Activated CD4-positive, CD25-positive, alpha-beta regulatory T cell (primary cell): ENCODE measurements at places on chromosomes 6 and 20.
A peak's percentile ranks its signal among the peaks of the same experiment; 100 is the strongest.

GRCh38 chr6:168949981-168950857, 303.4 kb downstream of the THBS2 start:
- no peak for DNase-seq

DNA sequence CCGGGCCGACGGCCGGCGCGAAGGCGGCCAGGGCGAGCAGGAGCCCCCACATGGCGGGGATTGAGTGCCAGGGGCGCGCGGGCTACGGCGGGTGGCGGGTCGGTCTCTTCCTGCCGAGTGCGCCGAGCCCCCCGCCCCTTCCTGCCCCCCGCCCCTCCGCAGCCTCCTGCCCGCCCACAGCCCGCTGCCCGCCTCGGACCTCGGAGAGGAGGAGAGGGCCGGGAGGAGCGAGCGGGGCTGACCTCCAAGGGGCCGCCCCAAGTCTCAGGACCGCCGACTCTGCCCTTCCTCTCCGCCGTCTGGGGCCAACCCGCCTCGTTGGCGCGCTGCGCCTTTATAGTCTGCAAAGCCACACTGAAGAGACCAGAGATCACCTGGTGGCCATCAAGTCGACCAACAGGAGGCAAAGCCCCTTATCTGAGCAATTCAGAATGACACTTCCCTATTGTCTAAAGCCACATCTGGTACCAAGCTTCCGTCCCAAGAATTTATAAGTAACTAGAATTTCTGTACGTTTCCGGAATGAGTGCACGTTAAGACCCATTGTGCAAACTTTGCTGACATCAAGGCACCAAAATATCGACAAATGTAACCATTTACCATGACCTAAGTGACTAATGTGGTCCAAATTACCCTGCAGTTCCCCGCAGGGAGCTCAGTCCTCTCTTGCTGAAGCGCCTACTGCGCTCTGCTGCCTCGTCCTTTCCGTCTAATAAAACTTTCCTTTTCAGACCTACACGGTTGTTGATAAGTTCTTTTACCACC, at the start of gene CPXM1:
Gene CPXM1, minus strand, starts transcription at position 107 of the 765 bp plus-strand sequence. Its CDS starts 55 bp downstream, at position 52.
- no peak for DNase-seq

DNA sequence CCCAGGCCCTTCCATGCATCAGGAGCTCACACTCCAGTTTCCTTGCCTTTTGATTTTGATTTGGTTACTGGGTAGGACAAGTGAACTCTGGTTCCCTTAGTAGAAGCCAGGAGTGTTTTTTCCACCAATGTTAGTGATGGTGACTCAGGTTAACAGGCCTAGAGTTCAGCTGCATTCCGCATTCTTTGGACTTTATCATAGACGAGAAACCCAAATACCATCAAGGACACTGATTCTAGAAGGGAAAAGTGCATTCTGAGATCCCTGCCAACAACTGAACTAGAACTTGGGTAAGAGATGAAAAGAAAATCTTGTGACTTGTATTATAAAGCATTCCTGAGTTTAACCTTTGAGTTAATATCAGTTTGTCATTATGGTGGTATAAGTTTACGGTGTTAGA, 8.9 kb downstream of the GSS start:
- no peak for DNase-seq

DNA sequence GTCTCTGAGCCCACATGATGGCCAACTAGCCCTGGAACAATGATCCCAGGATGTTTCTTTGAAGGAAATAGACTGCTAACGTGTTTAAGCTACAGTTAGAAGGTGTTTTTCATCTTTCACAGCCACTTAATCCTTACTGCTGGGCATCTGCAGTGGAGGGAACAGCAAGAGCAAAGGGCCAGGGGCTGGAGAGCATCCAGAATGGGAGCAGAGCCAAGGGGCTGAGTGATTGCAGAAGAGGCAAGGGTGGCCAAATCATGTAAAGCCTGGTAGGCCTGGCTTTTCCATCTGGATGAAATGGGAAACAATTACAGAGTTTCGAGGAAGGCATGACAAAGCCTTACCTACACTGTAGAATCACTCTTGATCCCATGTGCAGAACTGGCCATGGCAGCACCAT, 18.7 kb upstream of the LAMP5 start:
- DNase-seq, result no peak

- DNase-seq, result no peak
Measured at GRCh38 chr20:6685626-6686025, 81.9 kb upstream of the BMP2 start.

- DNase-seq, result no peak
Measured at GRCh38 chr20:17706632-17707031, 6.9 kb downstream of the BANF2 start.

DNA sequence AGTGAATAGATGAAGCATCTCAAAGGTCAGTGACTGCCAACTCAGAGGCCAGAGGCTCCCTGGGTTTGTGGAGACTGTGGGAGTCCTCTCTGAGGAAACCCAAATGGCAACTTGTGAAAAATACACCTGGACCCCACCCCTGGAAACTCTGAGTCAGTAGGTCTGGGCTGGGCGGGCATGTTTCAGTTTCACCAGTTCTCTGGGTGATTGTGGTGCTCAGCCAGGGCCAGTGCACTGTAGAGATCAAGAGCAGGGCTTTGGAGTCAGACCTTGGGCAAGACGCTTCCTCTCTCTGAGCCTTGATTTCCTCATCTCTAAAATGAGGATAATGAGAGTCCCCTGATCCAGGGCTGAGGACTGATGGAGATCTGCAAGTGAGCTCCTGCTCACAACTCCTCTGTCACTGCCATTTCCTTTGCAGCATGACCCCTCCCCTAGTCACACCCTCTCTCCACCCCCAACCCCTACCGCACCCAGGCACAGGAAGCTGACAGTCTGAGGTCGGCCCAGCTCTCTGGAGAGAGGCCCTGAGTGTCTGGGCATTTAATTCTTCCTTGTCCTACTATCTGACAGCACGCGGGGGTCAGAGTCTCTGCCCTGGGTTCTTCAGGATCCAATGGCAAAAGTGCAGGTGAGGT, 5.1 kb downstream of the DEF6 start:
- DNase-seq, result peak; percentile 62

DNA sequence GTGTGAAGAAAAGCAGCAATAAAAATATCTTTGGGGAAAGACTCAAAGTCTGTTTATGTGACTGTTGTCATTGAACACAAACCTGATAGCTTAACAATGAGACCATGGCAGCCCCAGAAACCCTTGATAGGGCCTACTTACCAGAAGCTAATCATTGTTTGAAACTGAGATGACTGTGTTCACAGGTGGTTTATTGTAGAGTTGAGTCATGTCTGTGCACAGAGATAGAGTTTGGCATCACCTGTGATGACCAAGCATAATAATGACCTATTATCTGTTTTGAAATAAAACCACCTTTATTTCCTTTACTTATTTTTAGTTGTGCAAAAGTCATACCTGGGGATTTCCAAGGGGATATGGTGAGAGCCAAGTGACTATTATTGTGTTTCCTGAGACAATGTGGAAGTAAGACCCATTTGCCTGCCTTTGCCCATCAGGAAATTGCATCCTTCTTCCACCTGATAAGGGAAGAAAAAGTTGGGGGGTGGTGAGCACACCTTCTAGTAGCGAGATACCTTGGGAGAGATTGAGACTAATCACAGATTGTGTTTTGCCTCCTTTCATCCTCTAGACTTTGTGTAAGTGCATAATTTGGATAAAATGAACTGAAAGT, 456.9 kb upstream of the JAG1 start:
- no peak for DNase-seq

DNA sequence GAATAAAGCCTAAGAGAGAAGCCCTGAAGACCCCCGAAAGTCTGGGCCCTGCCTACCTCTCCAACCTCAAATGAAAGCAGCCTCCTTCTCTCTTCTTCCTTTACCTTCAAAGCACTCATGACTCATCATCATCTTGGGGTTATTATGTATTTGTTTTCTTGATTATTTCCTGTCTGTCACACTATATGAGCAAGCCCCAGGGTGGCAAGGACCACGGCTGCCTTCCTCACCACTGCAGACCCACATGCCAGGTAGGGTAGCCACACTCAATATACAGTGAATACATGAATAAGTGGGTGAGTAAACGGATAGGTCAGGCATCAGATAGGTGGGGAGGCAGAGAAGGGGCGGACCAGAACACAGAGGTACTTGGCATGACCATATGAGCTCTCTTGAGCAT, 8.8 kb downstream of the WFDC3 start:
- no peak for DNase-seq
